ENCODE measurements at places on chromosomes 7 and 10.

- peak; percentile 10 for DNase-seq
Observed at GRCh38 chr7:76108540-76109233, 60.8 kb downstream of the MDH2 start.

- DNase-seq: no peak
Observed at GRCh38 chr10:17340144-17340829, 112.2 kb downstream of the VIM start.

GRCh38 chr7:123024989-123025758 is 29.7 kb upstream of the TAS2R16 start:
- DNase-seq: no peak

GRCh38 chr7:102258749-102259107 is 27.9 kb upstream of the SH2B2 start:
- no peak for DNase-seq

DNA sequence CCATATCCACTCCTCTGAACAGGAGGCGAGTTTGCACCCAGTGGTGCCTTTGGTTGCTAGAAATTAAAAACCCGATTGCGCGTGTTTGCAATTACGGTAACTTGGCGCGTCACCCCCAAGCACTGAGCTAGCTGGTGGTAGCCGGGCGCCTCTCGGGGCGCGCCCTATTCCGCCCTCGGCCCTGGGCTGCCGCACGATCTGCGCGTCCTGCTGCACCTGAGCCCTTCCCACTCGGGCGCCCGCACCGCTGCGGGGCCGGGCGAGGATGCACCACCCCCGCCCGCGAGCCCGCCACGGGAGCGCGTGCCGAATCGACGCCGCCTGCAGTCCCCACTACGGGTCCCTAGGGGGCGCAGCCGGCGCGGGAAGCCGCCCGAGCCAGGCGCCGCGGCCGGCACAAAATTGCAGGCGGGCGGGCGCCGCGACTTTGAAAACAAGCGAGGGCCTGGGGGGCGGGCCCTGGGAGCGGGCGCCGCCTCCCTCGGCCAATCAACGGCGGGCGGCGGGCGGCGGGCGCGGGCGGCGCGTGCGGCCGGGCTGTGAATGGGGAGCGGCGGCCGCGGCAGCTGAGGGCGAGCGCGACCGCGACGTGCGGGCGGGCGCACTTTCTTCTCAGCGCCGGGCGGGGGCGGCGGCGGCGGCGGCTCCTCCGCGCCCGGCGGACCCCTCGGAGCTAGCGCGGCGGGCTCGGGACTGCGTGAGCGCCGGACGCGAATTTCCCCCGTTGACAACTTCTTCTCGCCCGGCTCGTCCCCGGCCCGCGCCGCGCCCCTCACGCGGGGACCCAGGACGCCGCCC is at the start of gene SDK1:
Gene SDK1 (plus strand): TSS at position 602 of the 798 bp plus-strand sequence. CDS start 335 bp downstream, outside the sequence.
- DNase-seq: peak; percentile 94

- no peak for DNase-seq
Observed at GRCh38 chr10:90575125-90575524, 282.7 kb downstream of the HTR7 start.

DNA sequence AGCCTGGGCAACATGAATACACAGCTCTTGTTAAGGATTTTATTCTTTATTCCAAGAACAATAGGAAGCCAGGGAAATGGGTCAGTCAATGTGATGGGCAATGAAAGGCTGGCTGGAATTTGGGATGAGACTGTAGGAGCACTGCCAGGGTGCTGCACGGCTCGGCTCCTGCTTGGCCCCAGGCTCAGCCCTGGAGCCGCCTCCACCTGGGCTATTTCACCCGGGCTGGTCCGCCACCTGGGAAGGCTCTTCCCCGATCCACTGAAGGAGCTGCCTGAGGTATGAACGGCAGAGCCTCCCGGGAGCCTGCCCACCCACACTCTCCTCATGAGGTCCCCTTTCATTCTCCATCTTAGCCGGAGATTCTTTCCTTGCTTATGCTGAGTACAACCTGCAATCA is 80.4 kb upstream of the KMT2C start:
- no peak for DNase-seq

- DNase-seq: no peak
Observed at GRCh38 chr10:101709359-101710058, 14.5 kb upstream of the FBXW4 start.

DNA sequence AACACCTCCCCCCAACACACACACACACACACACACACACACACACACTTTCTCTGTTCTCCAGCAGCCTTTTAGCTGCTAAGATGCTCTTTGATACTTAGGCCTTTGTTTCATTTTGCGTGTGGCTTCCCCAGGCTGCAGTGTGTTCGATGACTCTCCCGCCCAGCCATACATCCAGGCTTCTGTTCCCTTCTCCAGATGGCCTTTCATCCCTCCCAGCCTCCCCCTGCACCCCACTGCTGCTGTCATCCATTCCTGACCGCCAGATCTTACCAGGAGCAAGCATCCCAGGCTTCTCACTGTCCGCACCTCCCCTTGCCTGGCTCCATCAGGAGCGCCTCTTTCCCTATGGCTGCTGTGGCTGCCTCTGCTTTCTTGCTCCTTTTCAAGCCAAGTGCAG is 77.8 kb upstream of the PPIF start:
- no peak for DNase-seq

DNA sequence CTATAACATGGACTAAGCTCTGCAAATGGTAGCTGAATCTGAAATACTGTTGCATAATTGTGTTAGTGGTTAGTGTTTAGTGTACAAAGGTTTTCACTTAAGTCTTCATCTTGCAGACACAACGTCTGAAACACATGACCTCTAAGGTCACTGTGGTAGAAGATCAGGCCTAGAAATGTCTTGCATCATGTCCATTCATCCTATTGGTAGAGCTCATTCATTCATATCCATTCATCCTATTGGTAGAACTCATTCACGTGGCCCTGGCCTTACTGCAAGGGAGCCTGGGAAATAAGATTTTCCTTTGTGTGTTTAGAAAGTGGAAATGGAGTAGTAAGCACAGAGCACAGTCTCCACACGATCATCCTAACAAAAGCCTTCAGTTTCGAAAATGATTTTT is 485.8 kb downstream of the PLXNA4 start:
- no peak for DNase-seq

DNA sequence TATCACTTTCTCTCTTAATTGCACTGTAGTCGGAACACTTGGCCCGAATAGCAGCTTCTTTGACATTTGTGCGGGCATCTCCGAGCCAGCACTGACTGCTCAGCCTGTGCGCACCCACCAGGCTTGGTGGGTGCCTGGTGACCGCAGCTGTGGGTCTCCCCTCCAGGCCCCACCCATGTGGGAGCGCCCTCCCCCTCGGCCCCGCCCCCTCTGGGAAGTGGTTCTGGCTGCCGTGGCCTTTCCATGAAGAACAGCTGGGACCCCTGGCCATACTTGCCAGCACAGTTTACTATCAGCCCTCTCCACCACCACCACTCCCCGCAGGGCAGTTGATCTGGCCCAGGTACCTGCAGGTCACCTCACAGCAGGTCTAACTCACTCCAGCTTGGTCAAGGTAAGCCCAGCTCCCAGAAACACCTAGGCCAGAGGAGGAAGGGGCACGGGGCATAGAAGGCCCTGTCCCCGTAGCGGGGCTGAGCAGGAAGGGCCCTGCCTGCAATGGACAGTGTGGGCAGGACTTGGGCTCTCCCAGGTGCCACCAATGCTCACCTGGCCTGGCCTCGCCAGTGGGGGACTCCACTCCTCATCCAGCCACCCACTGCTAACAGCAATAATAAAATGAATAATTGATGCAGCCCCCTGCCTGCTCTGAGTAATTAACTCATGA is 5.8 kb downstream of the RASGEF1A start:
- DNase-seq: no peak

DNA sequence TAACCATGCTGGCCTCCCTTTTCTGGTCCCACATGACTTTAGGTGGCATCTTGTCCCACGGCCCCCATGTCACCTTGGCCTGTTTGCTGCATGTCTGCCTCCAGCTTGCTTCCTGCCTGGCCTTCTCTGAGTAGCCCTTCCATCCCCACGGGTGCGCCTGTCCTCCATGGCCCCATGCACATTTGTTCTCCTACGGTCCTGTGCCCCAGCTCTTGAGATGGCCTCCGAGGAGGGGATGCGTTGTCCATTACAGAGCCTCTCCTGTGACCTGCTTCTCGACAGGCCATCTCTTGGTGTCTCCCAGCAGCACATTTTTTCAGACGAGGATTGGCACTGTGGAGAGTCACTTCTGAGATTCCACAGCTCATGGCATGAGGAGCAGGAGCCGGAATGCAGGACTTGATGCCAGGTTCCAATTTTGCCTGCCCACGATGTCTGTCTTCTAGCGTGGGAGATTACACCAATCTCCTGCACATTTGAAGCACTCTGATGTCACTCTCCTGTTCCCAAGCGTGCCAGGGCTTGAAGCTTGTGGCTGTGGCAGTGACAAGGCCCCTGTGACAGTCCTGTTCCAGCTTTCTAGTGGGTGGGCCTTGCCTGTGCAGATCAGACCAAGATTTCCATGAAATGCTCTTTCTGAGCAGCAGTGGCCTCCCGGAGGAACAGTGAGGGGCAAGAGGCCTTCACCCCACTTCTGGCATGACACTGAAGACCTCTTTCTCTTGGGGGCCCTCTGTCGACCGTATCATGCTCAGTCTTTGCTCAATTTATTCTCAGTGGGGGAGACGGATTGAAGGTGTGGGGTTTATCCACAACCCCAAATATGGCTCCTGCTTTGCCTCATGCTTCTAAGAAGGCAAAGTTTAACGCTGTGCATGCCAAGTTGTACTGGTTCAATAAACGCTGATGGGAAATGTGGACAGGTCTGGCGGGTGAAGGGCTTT is 13.4 kb downstream of the WDFY4 start:
- DNase-seq: no peak

DNA sequence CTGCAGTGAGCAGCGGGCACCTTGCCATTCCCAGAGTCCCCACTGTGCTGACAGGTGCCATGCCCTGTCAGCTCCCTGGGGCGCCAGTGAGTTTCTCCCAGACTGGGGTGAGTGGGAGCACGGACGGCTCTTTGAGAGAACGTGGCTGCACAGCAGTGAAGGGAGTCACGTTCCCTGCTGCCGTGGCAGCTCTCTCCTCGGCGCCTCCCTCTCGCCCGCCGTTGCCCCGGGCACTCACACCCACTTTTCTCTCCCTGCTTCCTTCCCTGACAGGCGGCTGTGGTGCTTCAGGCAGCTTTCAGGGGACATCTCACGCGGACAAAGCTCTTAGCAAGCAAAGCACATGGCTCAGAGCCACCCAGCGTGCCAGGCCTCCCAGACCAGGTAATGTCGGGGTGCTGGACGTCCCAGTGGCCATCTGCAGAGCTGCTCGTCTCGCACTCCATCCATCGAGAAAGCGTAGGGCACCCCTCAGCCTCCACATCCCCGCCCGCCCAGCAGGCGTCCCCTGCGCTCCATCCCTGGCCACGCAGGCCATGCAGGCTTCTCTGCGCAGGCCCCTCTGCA is 27.1 kb upstream of the TTYH3 start:
- peak; percentile 89 for DNase-seq

- DNase-seq: no peak
Observed at GRCh38 chr7:156397249-156397648, 243.3 kb upstream of the RNF32 start.

GRCh38 chr7:47582764-47583738 is 1.1 kb upstream of the TNS3 start:
- no peak for DNase-seq

DNA sequence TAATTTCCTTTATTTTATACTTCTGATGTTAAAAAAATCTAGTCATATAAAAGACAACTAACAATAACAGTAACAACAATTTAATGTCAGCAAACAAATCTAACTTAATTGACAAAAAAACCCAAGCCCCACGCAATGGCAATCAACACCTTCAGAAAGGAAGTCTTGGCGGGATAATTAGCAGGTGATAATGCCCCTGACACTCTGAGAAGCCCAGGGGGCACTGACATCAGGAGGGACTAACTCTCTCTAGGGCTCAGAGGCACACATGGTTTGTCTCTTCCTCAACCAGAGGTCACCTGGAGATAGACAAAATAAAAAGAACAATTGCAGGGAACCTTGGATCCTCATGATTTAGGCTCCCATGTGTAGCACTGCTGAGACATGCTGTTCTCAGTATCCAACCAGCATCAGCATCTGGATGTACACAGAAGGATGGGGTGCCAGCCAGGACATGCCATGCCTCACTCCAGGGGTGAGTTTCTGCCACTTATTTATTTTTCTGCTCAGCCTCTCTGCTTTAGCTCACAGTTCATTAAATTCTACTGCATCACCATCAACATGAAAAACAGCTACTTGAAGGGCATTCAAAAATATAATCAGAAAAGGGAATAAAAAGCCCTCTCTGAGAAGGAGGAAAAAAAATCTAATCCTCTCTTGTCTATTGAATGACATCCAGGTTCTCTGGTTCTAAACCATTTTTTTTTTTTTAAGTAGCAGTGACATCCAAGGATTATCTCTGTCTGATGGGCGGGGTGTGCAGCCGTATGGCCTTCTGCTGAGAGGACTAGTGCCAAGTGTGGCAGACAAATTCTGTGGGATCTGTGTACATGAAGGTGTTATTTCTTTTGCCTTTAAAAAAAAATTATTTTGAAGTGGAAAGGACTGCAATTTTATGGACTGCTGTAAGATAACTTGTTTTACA is 96.3 kb downstream of the ATXN7L1 start:
- peak; percentile 18 for DNase-seq

- DNase-seq: no peak
Observed at GRCh38 chr10:44662051-44662450, 249.1 kb upstream of the TMEM72 start.

DNA sequence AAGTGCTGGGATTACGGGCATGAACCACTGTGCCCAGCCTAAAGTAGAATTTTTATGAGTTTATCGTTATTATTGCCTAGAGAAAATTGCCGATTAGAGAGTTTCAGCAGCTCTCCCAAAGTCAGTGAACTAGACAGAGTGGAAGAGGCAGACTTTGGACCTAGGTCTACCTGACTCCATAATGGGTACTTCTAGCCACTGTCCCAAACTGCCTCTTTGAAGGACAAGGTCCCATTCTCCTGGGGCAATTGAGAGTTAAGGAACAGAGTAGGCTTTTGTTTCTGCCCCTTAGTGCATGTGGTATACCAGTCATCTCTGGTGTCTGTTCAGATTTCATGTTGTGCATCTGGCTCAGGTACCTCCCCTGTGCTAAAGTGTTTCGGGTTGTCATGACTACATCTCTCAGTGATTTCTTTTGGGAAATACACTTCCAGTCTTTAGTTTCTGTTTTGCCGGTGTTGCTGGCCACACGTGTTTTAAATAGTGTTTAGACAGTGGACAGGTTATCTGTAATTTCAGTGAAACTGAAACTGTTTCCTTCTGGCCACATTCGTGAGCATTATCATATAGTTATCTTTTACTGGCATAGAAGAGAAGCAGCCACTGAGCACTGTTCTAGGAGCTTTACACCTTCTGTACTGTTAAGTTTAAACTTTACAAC is 4.7 kb downstream of the TMEM236 start:
- DNase-seq: no peak

- DNase-seq: no peak
Observed at GRCh38 chr10:44756216-44756615, 154.9 kb upstream of the TMEM72 start.

- no peak for DNase-seq
Observed at GRCh38 chr10:75935240-75935639, 503.8 kb downstream of the LRMDA start.

GRCh38 chr7:54705436-54705835 is 53.6 kb downstream of the SEC61G start:
- DNase-seq: peak; percentile 68

GRCh38 chr10:80609331-80609730 is 71.6 kb downstream of the SH2D4B start:
- no peak for DNase-seq

Measured in NCI-H345 (cell line).